A549 treated with Mapracorat at 1 μM for 4 hours (cell line): ENCODE measurements at places on chromosomes 13 and 19. TPM values are rescaled to one million over a fixed set of nuclear protein-coding genes. Genes with fewer than 3 reads are reported as not detected.

The METTL21C gene
- total RNA-seq: not detected in 5 replicates

The CNN1 gene
- total RNA-seq: 0.31 to 0.77 TPM (median 0.39 TPM) in 5 replicates

The VAV1 gene
- 6.1 to 7.9 TPM (median 7.2 TPM) in 5 replicates for total RNA-seq

The CEACAM3 gene
- total RNA-seq: not detected in 5 replicates

The TTYH1 gene
- 0.42 TPM in 1 of 5 replicates, not detected in the others for total RNA-seq

The ZFR2 gene
- not detected in 5 replicates for total RNA-seq

The MEIS3 gene
- total RNA-seq: 32.5 to 41.9 TPM (median 35.9 TPM) in 5 replicates

The FUT6 gene
- 0.15 TPM in 1 of 5 replicates, not detected in the others for total RNA-seq

The THSD8 gene
- total RNA-seq: 7.7 to 15.0 TPM (median 11.7 TPM) in 4 of 5 replicates, not detected in the other

The MBD3 gene
- total RNA-seq: 32.8 to 54.3 TPM (median 44.6 TPM) in 5 replicates

The MCEMP1 gene
- not detected in 5 replicates for total RNA-seq

The HIF3A gene
- 0.05 to 0.12 TPM in 2 of 5 replicates, not detected in the others for total RNA-seq

The FARSA gene
- 59.9 to 78.1 TPM (median 68.9 TPM) in 5 replicates for total RNA-seq

The MBD3L2 gene
- total RNA-seq: not detected in 5 replicates

The FAM216B gene
- total RNA-seq: not detected in 5 replicates
